ENCODE measurements at places on chromosomes 11 and 22. TPM values are rescaled to one million over a fixed set of nuclear protein-coding genes. Genes with fewer than 3 reads are reported as not detected.

The BTBD18 gene
- under 0.01 TPM for total RNA-seq

The IGLL1 gene
- not detected for total RNA-seq

The PKDREJ gene
- total RNA-seq, result not detected

The CARD18 gene
- not detected for total RNA-seq

The ELMOD1 gene
- not detected for total RNA-seq

The TBC1D22A gene
- total RNA-seq, result 14.3 TPM

The USP47 gene
- 64.6 TPM for total RNA-seq

The NCAM1 gene
- total RNA-seq, result 0.24 TPM

The NLRP10 gene
- 3.1 TPM for total RNA-seq
